Activated CD4-positive, alpha-beta T cell treated with anti-CD3 and anti-CD28 coated beads for 36 hours (primary cell): ENCODE measurements at places on chromosomes 13 and 19. TPM values are rescaled to one million over a fixed set of nuclear protein-coding genes. Genes with fewer than 3 reads are reported as not detected.

DNA sequence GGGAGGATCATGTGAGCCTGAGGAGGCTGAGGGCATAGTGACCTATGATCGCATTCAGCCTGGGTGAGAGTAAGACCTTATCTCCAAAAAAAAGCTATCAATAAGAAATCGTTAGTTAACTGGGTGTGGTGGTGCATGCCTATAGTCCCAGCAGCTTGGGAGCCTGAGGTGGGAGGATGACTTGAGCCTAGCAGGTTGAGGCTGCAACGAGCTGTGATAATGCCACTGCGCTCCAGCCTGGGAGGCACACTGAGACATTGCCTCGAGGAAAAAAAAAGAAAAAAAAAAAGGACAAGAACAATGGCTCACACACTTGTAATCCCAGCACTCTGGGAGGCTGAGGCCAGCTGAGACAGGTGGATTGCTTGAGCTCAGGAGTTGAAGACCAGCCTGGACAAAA is 16.2 kb downstream of the PSPC1 start:
- DNase-seq, result no peak
- no peak overlapping the region for H3K4me3 ChIP-seq
- H3K4me1 ChIP-seq, result peaks cover 45% of the 10 kb centered on the region
- H3K27me3 ChIP-seq, result no peaks in the 10 kb centered on the region
- peaks cover 64% of the 10 kb centered on the region for H3K36me3 ChIP-seq

- peaks cover 93% of the 10 kb centered on the region for H3K4me1 ChIP-seq
- DNase-seq, result no peak
- H3K36me3 ChIP-seq, result peaks cover 2% of the 10 kb centered on the region
- H3K27ac ChIP-seq, result peak overlapping the region; percentile 47
- no peak overlapping the region for H3K4me3 ChIP-seq
- H3K27me3 ChIP-seq, result no peaks in the 10 kb centered on the region
These were observed 22.7 kb downstream of the ELL start for GRCh38 chr19:18499055-18499775.

TMEM272 gene
- total RNA-seq, result 0.18 TPM

GRCh38 chr13:113545455-113545930 is 39.1 kb upstream of the TFDP1 start:
- H3K27me3 ChIP-seq, result no peaks in the 10 kb centered on the region
- H3K27ac ChIP-seq, result no peak overlapping the region
- H3K4me1 ChIP-seq, result peaks cover 2% of the 10 kb centered on the region
- peaks cover 12% of the 10 kb centered on the region for H3K36me3 ChIP-seq
- DNase-seq, result no peak
- H3K4me3 ChIP-seq, result no peak overlapping the region

DNA sequence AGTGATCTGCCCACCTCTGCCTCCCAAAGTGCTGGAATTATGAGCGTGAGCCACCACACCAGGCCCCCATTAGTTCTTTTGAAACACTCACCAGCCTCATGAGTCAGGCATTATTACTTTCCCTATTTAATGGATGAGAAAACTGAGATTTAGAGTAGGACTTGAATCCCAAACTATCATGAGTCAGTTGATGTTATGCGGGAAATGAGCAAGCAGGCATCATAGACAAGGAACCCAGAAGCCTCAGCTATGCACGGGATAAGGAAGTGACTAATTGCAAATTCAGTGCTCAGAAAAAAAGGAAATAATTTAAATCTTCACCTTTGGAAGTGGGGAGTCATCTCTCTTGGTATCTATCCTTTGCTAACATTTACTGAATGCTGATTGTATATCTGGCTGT is 217.5 kb downstream of the ABCC4 start:
- no peak overlapping the region for H3K4me3 ChIP-seq
- no peak overlapping the region for H3K27ac ChIP-seq
- no peaks in the 10 kb centered on the region for H3K4me1 ChIP-seq
- no peaks in the 10 kb centered on the region for H3K27me3 ChIP-seq

C19orf81 gene
- total RNA-seq, result 1.3 TPM

NLRP4 gene
- not detected for total RNA-seq

DNA sequence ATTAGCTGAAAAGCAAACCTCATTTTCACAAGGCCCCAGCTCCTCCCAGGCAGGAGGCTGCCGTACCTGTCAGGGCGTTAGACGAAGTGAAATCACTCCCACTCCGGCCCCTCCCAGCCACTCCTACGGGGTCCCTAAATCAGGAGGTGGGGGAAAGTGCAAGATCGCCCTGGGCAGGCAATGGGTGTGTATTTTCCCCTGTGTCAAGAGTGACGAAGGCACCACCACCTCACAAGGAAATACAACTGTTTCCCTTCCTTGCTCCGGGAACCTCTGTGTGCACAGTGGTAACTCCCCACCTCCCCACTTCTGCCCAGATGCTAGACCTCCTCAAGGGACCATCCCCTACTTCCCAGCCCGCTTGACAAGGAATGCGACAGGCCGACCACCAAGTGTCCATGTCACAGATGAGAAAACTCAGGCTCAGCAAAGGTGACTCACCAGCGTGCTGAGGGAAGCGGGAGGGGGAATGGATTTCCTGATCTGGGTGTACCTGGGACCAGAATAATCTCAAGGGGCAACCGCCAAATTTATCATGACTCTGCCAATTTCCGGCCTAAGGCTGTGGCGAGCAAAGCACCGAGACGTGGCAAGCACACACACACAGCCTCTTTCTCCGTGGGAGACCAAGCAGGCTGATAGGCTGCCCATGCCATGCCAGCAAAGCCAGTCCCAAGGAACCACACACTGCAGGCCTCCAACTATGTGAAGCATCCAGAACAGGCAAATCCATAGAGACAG is 7.3 kb downstream of the PPP6R1 start:
- H3K27me3 ChIP-seq, result no peaks in the 10 kb centered on the region
- peak overlapping the region; percentile 98 for H3K27ac ChIP-seq
- peaks cover 55% of the 10 kb centered on the region for H3K4me1 ChIP-seq
- peak overlapping the region; percentile 95 for H3K4me3 ChIP-seq
- H3K36me3 ChIP-seq, result peaks cover 51% of the 10 kb centered on the region
- peak; percentile 70 for DNase-seq

DNA sequence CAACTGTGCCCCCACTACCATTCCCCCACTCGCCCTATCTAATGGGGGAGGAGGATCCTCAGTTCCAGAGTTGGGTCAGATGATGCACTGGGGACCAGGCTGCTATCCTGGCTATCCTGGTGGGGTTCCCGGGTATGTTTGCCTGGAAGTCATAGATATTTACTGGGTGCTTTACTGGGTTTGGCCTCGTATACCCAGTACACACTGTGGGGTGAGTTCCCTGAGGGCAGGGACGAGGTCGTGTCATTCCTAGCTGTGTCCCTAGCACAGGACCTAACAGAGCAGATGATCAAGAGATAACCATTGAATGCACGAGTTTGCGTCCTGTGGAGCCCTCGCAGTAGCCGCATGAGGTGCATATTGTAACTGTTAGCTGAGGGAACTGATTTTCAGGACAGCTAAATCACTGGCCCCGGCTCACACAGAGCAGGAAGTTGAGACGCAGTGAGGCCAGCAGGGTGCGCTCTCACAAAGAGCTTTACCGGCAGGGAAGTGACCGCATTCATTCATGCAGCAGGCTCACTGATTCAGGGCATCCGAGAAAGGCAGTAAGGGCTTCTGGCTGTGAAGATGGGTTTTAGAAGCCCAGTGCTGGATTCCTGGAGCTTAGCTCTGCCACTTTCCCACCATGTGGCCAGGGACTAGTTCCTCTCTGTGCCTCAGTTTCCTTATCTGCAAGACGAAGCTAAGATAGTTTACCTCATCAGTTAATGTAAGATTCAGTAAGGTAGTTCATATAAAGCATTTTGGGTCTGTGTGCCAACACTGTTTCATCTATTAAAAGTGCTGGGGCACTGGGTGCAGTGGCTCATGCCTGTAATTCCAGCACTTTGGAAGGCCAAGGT is 6.0 kb downstream of the RUVBL2 start:
- no peak overlapping the region for H3K27ac ChIP-seq
- H3K36me3 ChIP-seq, result peaks cover 39% of the 10 kb centered on the region
- peak; percentile 86 for DNase-seq
- H3K27me3 ChIP-seq, result no peaks in the 10 kb centered on the region
- H3K4me1 ChIP-seq, result peaks cover 18% of the 10 kb centered on the region

GRCh38 chr19:35195830-35196229 is 32.7 kb downstream of the FAM187B start:
- no peak overlapping the region for H3K27ac ChIP-seq
- DNase-seq, result no peak
- H3K27me3 ChIP-seq, result no peaks in the 10 kb centered on the region

GRCh38 chr19:50599427-50599826 is 31.2 kb upstream of the LRRC4B start:
- peaks cover 26% of the 10 kb centered on the region for H3K27me3 ChIP-seq
- H3K4me1 ChIP-seq, result no peaks in the 10 kb centered on the region
- H3K27ac ChIP-seq, result no peak overlapping the region
- no peak for DNase-seq
- no peaks in the 10 kb centered on the region for H3K36me3 ChIP-seq
- no peak overlapping the region for H3K4me3 ChIP-seq

- peaks cover 6% of the 10 kb centered on the region for H3K27me3 ChIP-seq
- H3K36me3 ChIP-seq, result no peaks in the 10 kb centered on the region
- peak within 1 kb of the TSS; percentile 86 for H3K27ac ChIP-seq
- peaks cover 38% of the 10 kb centered on the region for H3K4me1 ChIP-seq
- peak within 1 kb of the TSS; percentile 83 for H3K4me3 ChIP-seq
These were observed at the start of gene ATP5F1D for GRCh38 chr19:1241417-1242095. Gene ATP5F1D, plus strand, starts transcription at chr19:1241751. Its CDS starts 100 bp downstream, at chr19:1241851.

CYP2A7 gene
- not detected for total RNA-seq

DNA sequence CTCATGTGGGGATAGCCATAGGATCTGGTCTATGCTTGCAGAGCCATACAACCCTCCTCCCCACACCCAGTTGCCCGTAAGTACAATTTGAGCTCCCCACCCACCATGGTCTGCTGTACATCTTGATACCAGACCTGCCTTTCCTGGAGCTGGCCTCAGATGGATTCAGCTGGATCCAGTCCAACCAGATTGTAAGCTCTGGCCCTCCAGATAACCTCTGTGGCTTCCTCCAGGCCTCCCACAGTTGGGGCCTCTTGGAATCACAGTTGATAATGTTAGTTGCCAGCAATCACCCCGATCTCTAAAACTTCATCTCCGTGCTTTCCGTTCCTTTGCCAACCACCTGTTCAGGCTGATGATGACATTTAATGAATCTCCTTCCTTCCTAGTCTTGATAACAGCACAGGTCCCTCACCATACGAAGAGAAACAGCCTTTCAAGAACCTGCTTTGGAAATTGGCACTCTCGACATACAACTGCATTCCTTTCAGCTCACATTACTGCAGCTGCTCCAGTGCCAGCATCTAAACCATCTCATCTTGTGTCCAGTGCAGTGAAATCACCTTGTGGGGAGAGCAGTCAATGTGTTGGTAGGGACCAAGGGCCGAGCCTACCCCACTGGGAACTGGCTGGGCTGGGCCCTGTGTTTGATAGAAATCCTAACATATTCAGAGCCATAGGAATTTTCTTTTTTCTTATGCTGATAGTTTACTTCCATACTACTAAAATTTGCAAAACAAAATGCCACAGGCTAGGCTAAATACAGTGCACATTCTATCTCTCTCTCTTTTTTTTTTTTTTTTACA is 15.1 kb upstream of the FOXO1 start:
- no peak for DNase-seq
- H3K4me1 ChIP-seq, result peaks cover 16% of the 10 kb centered on the region
- no peaks in the 10 kb centered on the region for H3K36me3 ChIP-seq
- no peak overlapping the region for H3K4me3 ChIP-seq

UNC13A gene
- total RNA-seq, result 0.02 TPM

DNA sequence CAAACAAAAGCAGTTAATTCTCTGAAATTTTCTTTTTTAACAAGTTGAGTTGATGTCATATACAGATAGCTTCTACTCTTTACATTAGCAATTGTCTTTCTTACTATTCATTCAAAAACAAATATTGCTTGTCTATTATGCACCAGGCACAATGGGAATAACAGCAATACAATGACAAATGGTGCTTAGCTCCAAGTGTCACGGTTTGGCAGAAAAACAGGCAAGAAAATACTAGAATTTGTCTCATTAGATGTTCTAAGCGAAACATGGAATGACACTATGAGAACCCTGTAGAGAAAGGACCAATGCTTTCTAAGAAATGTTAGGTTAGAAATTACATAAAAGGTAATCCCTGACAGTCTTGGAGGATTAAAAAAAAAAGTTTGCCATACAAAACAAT is 187.6 kb downstream of the PCDH9 start:
- no peak for DNase-seq
- no peaks in the 10 kb centered on the region for H3K27me3 ChIP-seq

GRCh38 chr13:42073683-42074082 is 25.2 kb downstream of the DGKH start:
- no peak overlapping the region for H3K27ac ChIP-seq
- H3K4me3 ChIP-seq, result no peak overlapping the region
- H3K4me1 ChIP-seq, result peaks cover 33% of the 10 kb centered on the region
- peaks cover 24% of the 10 kb centered on the region for H3K36me3 ChIP-seq

LNX2 gene
- 4.8 TPM for total RNA-seq

DNA sequence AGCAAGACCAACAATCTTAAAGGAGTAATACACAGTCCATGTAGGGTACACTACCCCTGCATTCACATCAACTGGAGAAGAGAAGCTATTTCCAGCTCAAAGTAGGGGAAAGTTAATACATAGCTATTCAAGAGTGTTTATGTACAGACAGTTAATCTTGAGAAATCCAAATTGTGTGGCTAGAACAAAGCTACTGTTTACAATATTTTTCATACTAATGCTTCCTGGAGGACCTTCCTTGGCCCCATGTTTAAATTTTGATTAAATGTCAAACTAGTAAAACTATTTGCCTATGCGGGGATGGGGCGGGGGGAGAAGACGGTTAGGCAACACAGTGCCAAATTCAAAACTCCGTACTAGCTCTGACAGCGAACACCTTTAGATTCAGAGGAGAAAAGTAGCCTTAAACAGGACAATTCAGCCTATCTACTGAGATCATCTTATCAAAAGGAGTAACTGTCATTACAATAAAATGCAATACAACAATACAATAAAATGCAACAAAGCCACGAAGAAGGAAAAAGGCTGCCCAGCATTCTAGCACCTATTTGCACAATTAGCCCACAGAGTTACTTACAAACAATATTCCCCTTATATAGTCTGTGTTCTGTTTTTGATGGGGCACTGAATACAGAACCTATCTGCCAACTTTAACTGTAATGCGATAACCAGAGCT is 29.1 kb downstream of the BRD4 start:
- peak overlapping the region; percentile 52 for H3K4me3 ChIP-seq
- DNase-seq, result no peak
- peaks cover 16% of the 10 kb centered on the region for H3K36me3 ChIP-seq
- H3K27ac ChIP-seq, result peak overlapping the region; percentile 95
- H3K27me3 ChIP-seq, result no peaks in the 10 kb centered on the region
